Activated effector memory CD4-positive, alpha-beta T cell treated with Interleukin-2 at 50 U/mL for 16 hours (primary cell): ENCODE measurements at places on chromosomes 5 and 9.

DNA sequence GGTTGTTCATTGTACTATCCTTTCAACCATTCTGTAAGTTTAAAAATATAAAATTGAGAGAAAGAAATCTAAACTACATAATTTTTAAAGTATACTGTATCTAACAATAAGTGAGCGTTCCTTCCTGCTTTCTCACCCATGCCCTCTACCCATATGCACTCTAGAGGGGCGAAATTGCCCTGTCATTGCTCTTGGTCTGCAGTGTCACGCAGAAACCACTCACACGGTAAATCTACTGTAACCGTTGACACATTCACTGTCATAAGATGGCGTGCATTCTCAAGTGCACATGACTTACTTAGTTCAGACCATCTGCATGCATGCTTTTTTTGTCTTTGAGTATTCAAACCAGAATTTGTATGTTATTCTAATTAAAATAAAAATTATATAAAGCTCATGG, 55.7 kb upstream of the NIPBL start:
- no peak for DNase-seq

DNA sequence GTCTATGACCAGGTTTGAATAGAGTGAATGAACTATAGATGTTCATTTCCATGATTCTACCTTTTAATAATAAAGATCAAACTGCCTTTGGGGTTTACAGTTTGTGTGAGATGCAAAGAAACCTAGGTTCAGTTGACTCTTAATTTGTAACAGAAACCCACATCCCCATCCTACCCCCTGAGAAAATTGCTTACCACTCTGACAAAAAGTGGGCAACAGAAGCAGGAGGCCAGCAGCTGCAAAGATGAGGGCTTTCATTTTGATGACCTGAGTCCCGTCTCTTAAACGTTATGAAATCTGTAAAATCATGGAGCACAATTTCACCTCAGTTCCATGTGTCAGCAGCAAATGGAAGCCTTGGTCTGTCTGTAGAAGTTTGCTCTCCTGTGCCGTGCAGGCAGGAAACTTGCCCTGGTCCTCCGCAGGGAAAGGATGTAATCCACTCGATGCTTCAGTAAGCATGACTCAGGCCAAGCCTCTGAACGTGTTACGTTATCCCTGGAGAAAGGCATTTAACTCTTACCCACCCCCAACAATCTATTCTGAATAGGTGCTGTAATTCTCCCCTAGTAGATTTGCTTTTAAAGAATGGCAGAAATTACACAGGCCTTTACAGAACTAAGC, at the start of gene F2RL2:
TSS of gene F2RL2 (minus strand) at position 431 of the 624 bp plus-strand sequence. CDS start at position 258, 173 bp downstream.
- DNase-seq = no peak

- DNase-seq = no peak
Observed at GRCh38 chr5:137367951-137368350, 131.2 kb downstream of the SPOCK1 start.

DNA sequence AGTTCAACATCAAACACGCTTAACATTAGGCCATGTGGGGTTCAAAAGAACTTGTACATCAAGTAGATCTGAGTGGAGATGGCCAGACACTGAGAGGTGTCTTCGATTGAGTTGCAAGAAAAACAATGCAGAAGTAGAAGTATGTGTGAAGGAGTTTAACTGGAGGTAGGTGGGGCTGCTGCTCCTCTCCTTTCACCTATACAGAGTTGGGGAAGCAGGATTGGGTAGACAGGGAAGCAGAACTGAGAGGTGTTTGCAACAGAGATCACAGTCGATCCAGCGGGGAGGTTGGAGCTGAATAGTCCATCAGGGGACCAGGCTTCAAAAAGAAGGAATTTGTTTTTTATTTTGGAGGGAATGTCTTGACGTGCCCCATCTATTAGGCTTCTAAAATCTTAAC, 61.7 kb upstream of the SLC27A6 start:
- no peak for DNase-seq

- DNase-seq = no peak
Observed at GRCh38 chr5:112077180-112077579, 320.2 kb upstream of the NREP start.

- DNase-seq = no peak
Observed at GRCh38 chr5:53882676-53883031, 322.2 kb downstream of the NDUFS4 start.

GRCh38 chr9:3458806-3459475, 66.9 kb downstream of the RFX3 start:
- DNase-seq = no peak

DNA sequence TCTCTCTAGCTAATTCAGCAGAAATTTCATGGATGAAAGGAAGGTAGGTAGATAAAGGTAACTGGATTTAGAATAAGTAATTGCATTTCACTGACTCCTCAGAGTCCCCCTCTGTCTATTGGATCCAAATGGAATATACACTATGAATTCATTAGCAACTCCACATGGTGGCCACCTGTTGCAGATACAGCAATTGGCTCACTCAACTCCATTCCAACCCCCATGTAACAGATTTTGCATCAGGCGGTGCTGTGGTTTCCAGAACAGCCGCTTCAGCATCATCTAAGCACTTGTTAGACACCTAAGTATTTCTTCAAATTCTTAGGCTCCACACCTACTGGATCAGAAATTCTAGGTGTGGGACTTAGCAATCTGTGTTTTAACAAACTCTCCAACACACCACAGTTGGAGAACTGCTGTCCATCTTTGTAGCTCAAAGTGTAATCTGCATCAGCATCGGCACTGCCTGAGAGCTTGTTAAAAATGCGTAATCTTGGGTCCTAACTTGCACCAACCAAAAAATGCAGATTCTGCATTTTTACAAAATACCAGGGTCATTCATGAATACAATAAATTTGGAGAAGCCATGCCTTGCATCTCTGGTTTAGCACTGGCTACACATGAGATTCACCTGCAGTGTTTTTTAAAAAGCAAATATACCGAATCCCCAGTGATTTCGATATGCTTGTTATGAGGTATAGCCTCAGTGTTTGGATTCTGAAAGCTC, 413.8 kb upstream of the CD180 start:
- DNase-seq = no peak

GRCh38 chr9:38003230-38003629, 65.8 kb downstream of the SHB start:
- DNase-seq = no peak

GRCh38 chr5:95027151-95027721, 257.7 kb downstream of the MCTP1 start:
- DNase-seq = no peak

DNA sequence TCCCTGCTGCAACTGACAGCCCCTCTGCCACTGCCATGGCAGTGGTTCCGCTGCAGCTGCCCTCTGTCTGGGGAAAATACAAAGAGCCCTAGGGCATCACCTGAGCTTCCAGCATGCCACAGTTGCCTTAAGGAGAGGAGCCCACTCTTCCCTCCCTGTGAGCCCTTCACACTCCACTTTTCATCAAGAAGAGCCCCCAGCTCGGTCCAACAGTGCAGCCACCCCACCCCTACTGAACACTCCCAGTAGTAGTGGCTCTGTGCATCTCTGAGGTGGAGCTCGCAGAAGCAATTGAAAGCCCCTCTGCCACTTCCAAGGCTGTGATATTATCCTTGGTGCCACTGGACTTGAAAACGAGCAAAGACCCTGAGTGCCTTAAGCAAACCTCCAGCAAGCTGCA, 696.8 kb upstream of the COX7C start:
- no peak for DNase-seq

- DNase-seq = no peak
Observed at GRCh38 chr9:4939118-4939561, 45.9 kb upstream of the JAK2 start.

DNA sequence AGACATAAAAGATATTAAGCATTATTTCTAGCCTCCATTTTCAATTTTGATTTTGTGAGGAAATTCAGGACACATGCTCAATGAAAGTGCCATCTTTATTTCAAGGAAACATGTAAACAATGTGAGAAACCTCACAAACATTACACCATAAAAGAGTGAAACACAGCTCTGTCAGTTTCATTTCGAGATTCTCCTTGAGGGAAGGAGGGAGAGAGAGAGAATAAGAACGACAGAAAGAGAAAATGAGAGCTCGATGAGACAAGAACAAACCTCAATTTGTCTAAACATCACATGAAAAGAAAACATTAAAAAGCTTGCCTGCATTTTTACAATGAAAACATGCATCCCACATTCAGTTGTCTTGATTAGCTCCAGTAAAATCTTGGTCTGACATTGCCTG, 553.5 kb upstream of the MEF2C start:
- no peak for DNase-seq

- DNase-seq = peak; percentile 29
Observed at GRCh38 chr5:157511651-157512644, 51.9 kb downstream of the NIPAL4 start.

GRCh38 chr5:133387091-133387490, 225.2 kb downstream of the FSTL4 start:
- no peak for DNase-seq

GRCh38 chr5:102453716-102454115, 45.1 kb downstream of the SLCO6A1 start:
- DNase-seq = no peak

- DNase-seq = no peak
Observed at GRCh38 chr5:17020678-17021601, 84.9 kb upstream of the MYO10 start.

- no peak for DNase-seq
Observed at GRCh38 chr5:148020257-148020988, 43.4 kb upstream of the SPINK5 start.

- no peak for DNase-seq
Observed at GRCh38 chr9:135552698-135553171, 6.8 kb downstream of the OBP2A start.

- DNase-seq = no peak
Observed at GRCh38 chr5:142186857-142187594, 78.4 kb downstream of the NDFIP1 start.

DNA sequence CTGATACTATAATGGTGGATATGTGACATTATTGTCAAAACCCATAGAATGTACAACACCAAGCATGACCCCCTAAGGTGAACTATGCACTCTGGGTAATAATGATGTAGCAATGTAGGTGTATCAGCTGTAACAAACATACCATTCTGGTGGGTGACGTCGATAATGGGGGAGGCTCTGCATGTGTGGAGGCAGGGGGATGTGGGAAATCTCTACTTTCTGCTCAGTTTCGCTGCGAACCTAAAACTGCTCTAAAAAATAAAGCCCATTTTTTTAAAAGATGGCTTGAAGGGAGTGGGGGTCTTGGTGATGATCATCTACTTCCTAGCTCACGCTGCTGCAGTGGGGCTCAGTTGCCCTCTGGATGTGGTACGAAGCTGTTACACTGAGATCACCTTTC, 51.1 kb downstream of the RASGEF1C start:
- DNase-seq = no peak

- no peak for DNase-seq
Observed at GRCh38 chr5:2482778-2483177, 268.7 kb downstream of the IRX2 start.

DNA sequence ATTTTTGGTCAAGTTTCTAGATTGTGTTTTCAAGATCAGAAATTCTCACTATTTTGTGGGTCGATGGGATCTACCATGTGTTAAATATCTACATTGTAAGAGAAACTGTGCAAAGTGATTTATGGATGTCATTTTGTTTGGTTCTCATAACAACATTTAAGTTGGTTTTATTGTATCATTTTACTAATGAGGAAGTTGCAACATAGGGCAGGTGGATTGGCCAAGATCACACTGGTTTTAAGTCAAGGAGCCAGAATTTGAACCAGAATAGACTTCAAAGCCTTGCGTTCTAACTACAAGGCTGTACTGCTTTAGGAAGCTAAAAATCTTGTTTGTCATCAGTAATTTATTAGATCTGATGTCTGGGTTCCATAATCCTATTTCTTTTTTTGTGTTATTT, 23.4 kb downstream of the SH3TC2 start:
- DNase-seq = no peak

GRCh38 chr5:51958473-51958872, 575.2 kb downstream of the ISL1 start:
- no peak for DNase-seq

DNA sequence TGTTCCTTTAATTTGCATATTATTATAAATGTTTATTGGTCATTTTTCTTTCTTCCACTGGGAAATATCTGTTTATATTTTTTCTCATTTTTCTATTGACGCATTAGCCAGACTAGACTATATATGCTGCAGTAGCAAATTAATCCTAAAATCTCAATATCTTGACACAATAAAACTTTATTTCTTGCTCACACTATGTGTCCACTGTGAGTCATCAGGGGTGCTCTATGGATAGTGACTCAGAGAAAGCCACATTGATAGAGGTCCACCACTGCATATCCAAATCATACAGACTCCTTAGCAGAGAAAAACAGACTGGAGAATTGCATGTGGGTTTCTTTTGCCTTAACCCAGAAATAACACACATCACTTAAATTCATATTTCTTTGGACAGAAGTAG, 20.8 kb downstream of the OR1L3 start:
- no peak for DNase-seq

- no peak for DNase-seq
Observed at GRCh38 chr9:72048850-72049249, 11.6 kb downstream of the C9orf57 start.

GRCh38 chr9:130150779-130151382, 21.3 kb upstream of the NCS1 start:
- no peak for DNase-seq

DNA sequence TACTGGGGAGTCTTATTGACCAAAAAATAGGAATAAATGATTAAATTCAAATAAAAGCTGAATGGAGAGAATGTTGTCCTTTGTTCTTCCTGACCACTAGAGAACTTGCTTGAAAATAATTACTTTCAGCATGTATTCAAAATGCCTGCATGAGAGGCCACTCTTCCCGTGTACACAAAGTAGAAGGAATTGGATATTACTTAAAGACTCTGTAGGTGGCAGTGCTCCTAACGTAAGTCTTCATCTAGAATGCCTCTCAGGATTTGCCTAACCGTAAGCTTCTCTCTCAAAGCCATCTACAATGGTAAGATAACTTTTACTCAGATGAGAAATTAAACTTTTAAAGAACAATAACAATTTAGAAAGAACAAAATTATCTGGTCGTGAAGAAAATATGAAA, 620.0 kb upstream of the CCNG1 start:
- no peak for DNase-seq

DNA sequence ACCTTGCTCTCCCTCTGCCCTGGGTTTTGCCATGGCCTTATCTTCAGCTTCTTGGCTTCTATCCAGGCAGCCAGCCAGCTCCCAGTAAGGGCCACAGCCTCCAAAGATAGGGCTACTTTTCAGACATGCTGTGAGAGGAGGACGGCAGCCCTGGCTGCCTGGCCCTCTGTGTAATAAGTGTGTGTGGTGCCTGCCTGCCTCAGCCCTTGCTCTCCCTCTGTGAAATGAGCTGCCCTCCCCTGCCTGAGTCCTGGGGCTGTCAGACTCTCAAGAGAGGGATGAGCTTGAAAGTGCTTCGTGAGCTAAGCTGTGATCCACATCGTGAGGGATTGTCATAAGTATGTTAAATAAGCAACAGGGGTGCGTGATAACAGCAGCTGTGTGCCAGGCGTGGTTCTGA, 8.1 kb downstream of the NDST1 start:
- no peak for DNase-seq

DNA sequence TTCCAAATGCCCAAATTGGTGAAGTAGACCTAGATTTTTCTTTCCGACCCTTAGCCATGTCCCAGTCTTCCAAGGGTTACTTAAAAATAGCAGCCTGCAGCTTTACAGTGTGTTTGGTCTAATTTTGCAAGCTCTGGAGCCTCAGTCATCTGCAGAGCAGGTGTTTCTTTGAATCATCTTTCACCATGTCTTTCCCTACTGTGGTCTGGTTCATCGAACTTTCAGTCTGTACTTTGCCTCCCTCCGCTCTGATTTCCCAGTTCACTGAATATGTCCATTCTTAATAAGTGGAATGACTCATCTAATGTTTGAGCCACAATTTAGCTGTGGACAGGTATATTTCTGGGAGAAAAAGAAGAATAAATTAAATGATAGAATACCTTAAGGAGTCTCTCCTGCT, 1060.7 kb downstream of the EFNA5 start:
- DNase-seq = no peak
